ENCODE measurements at places on chromosomes 3 and 15.

DNA sequence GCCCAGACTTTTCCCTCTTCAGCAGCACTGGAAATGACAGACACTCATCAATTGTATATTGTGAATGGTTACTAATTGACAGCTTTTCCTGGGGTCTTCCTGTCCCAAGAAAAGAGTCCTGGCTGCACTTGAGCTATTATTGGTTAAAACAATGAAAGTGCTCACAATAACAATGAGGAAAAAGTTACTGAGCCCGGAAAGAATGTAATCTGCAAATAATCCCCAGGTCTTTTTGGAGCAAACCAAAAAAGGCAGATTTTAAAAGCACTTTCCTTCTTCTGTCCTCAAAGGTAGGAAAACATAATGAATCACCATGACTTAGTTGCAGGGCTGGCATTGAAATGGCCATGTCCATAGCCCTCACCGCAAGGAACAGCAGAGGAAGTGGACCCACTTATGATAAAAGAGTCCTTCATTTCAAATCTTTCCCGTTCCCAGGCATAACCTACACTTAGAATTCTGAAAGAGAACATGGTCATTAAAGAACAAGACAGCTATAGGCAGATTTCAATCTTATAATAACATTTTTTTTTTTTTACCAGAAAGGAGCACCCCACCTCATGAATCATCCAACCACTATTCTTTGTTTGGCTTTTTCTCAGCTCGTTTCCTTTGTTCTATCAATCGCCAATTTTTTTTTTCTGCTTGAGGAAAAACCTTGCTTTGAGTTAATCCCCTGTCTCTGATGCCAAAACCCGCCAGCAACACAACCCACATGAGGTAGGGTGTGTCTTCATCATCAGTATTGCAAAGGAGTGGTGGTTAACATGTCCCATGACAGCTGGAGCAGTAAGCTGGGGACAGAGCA lies 35.5 kb upstream of the ATP1B3 start:
- no peak for DNase-seq

GRCh38 chr3:1010228-1010627 lies 82.6 kb upstream of the CNTN6 start:
- no peak for DNase-seq

GRCh38 chr15:48086576-48086975 lies 34.2 kb upstream of the SLC24A5 start:
- DNase-seq = no peak

DNA sequence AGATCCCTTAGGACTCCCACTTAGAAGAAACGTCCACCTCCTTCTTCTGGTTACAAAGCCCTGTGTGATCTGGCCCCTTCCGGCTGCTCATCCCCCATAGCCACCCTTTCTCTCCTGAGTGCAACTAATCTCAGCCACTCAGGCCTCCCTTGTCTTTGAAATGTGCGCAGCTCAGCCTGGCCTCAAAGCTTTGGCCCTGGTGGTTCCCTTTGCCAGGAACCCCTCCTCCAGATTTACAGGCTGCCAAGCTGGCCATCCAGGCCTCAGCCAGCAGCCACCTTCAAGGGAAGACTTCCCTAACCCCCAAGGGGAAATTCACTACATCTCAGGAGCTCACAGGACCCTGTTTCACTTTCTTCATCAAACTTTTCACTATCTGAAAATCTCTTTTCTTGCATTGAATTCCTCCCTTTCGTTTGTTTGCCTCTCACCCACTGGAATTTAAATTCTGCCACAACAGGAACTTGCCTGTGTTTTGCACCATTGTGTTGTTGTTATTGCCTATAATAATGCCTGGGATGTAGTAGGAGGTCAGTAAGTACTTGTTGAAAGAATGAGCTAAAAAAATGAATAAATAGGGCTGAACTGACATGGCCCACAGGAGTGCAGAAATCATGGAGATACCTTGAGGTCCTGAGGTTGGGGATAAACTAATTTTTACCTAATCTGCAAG lies 109.5 kb upstream of the PFN2 start:
- no peak for DNase-seq

- no peak for DNase-seq
Observed at GRCh38 chr15:46278486-46279090, 643.8 kb downstream of the SQOR start.

DNA sequence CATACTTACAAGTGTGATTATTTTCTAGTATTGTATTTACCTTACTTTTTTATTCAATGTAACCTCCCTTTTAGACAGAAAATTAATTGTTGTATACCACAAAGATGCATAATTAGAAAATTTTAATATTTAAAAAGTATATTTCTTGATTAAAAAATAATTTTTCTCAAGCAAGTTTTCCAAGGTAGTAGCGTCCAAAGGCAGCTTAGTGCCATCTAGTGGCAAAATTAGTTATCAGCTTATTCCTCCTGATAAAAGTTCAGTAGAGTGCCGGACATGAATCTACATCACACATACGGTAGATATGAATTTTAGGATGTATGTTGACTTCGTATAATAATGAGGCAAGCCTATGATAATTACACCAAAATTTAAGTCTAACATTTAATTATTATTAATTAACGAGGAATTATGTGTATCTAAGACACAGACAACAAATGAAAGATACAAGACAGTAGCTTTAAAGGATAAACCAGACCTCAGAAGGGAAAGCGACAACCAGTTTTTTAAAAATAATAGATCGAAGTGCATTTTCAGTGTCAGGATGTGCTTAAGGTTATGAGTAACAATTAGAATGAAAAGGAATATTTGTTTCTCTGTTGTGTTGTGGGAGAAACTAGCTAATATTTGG lies 405.9 kb downstream of the ROBO1 start:
- peak; percentile 10 for DNase-seq

- DNase-seq = no peak
Observed at GRCh38 chr3:55692957-55693558, 206.0 kb upstream of the WNT5A start.

- no peak for DNase-seq
Observed at GRCh38 chr3:136753326-136753939, 1.3 kb upstream of the STAG1 start.

DNA sequence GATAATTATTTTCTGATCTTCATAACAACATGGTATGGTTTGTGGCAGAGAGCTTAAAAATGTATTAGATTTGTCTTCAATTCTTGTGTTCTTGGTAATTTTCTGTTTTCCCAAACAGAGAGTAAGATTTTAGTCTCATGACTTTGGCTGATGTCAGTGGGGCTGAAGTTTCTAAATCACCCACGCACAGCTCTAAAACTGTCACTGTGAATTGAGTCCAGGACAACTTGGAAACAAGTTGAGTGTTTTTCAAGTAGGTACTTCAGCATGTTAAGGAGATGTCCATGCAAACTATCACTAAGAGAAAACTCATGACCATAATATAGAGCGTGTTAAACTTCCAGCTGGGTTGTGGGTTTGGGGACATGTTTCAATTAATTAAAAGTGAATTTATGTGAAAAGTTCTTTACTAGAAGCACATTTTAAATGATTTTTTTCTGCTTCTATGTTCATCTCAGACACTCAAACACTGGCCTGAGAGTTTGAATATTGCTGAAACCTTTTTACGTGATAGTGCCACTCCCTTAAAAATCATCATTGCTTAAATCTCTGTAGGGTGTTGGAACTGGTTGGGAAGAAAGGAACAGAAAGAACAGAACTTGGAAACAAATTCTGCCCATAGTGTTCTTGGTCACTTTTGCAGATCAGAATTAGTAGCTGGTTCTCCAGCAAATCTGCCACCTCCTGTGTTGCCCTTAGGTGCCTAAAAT lies 89.8 kb downstream of the KLHL25 start:
- no peak for DNase-seq

GRCh38 chr15:34951993-34952392 lies 17.5 kb downstream of the AQR start:
- no peak for DNase-seq

- no peak for DNase-seq
Observed at GRCh38 chr3:10505050-10505790, at the start of gene ATP2B2. Gene ATP2B2, minus strand, starts transcription at chr3:10505586. Its CDS starts 56,043 bp downstream, at chr3:10449543.

DNA sequence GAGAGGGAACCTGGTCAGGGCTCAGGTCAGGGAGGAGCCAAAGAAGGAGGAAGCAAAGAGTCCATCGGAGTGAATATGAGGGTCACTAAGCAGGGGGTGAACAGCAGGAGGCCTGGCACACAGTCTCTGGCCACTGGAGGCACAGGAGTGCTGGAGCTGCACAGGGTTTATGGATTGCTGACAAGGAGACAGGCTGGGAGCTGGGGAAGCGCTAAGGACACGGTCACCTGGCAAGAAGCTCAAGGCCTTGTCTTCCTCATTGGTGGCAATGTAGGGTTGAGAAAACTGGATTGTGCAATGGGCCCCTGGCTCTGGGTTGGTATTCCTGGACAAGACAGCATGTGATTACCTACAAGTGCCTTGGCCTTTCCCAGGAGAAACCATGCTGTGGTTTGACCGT lies 5.8 kb upstream of the CAMP start:
- no peak for DNase-seq

GRCh38 chr3:33799202-33799551 lies 747 bp downstream of the PDCD6IP start:
- no peak for DNase-seq

- DNase-seq = no peak
Observed at GRCh38 chr15:64611085-64611725, 150.8 kb downstream of the ZNF609 start.

GRCh38 chr15:39270934-39271333 lies 309.9 kb upstream of the THBS1 start:
- no peak for DNase-seq

GRCh38 chr3:165742351-165742750 lies 94.9 kb downstream of the BCHE start:
- no peak for DNase-seq

- peak; percentile 27 for DNase-seq
Observed at GRCh38 chr15:58227706-58228543, 89.7 kb downstream of the AQP9 start.

GRCh38 chr15:61992518-61992917 lies 67.7 kb downstream of the VPS13C start:
- DNase-seq = no peak

GRCh38 chr3:136711277-136711676 lies 40.9 kb downstream of the STAG1 start:
- no peak for DNase-seq

DNA sequence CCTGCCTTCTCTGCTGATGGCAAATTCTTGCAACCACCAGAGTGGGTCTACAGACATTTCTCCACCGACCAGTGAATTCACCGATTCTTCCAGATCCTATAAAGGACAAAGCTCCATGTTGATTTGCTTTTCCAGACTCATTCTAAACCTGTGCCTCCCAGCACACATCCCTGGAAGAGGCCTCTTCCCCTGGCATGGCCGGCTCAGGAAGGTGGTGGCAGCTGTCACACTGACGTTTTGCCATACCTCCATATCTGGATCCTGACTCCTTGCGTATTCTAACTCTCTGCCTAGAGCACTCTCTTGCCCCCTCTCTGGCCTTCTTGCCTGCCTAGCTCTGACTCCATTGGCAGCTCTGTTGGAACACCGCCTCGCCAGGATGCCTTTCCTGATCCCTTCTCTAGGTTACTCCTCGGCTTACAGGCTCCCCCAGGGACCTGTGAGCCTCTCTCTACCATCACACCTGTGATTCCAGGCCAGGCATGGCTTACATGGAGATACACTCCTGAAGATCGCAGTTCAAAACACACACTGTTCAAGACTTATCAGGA lies 31.0 kb downstream of the SLCO2A1 start:
- DNase-seq = no peak

DNA sequence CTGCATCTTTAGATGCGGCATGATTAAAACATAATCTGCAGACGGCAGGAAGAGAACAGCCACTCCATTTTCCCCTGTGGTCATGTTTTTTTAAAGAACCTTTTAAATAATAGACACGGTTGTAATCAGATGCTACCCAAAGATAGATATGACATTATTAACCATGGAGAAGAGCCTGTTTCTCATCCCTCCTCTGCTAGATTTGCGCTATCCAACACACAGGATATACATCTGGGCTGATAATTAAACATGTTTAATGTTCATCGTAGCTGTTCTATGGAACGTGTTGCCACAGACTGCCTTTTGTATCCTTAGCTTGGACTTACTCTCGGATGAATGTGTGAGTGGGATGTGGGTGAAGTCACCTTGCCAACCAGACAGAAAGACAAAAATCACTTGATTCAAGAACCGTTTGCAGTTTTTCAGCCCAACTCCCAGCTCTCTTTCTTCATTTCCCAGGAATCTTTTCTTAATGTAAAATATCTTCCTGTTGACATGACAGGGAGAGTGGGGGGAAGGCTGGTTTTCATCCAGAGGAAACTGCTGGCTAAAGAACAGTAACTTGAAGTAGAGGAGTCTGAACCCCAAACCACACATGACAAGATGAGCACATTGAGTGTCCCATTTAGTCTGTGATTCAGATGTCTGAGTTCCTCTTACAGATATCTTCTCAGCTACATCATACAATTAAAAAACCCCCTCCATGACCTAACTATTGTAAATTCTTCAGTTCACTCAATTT lies 118.6 kb upstream of the PRICKLE2 start:
- DNase-seq = peak; percentile 90

DNA sequence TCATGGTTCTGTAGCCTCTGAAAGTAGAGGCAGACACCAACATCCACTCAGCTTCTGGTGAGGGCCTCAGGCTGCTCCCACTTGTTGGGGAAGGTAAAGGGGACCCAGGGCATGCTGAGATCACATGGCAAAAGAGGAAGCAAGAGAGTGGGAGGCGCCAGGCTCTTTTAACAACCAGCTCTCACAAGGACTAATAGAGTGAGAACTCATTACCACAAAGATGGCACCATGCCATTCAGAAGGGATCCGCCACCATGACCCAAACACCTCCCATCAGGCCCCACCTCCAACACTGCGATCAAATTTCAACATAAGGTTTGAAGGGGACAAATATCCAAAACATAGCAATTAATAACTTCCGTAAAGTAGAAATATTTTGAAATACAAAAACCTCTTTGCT lies 192.3 kb downstream of the OCA2 start:
- DNase-seq = no peak

DNA sequence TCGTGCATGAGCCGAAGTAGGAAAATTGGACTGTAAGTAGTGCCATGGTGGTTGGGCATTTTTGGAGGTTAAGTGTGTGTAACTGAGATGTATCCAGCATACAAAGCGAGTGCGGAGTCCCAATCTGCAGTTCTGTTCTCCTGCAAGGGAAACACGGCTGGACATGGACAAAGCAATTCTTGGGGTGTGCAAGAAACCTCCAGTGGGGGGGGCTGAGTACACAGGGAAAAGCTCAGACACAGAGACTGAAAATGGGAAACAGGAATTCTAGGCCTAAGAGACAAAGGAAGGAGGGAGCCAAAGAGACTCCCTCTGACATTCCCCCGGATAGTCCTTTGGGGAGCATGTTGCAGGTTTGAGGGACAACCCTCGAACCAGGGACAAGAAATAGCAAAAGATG lies 83.2 kb upstream of the PLSCR4 start:
- no peak for DNase-seq

DNA sequence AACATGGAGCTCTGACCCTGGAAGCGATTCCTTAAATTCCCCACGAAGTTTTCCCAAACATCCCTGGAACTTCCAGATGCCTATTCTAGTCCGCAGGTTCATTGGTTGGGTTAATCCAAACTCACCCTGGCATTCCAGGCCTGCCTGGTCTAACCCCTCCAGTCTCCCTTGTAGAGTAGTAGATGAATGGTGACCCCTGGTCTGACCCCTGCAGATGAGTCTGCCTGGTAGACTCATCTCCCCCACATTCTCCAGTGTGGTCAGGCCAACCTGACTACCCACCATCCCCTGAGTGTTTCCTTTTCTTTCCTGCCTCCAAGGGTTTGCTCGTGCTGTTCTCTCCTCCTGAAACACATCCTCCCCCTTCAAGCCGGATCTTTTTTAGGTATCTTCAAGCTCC lies 10.8 kb upstream of the HRH1 start:
- no peak for DNase-seq

Measured in COLO829 (cell line).